Foreskin keratinocyte (primary cell): ENCODE measurements at places on chromosomes 5 and 9.
A peak's percentile ranks its signal among the peaks of the same experiment; 100 is the strongest.

DNA sequence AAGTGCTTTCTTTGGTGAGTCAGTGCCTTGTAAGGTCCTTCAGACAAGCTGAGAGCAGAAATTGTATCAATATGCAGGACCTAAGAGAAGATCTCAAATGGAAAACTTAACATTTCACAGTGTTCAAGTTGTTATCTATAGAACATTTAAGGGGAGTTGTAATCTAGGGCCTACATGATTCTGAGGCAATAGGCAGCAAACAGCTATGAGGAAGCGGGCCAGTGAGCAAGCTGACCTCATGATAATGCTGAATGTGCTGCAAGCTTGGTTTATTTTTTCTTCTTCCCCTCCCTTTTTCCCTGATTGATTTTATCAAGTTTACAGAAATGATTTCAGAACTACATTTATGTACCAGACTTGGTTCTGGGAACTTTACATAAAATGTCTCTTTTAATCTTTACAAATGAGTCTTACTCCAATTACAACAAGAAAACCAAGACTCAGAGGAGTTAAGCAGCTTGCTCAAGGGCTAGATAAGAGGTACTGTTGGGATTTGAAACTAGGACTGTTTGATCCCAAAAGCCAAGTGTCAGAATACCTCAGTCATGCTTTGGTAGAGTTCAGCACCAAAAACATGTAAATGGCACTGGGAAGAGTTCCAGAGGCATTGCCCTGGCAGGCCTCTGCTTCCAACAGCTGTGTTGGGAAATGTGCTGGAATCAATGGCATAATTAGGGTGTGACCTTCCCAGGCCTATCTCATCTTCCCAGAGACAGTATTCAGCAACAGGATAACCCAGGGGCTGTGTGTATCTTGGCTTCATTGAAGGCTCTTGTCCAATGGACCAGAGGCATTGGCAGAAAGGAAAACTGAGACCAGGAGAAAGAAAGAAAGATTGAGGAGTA lies 130.1 kb downstream of the LRRC70 start:
- DNase-seq, result peak; percentile 29

DNA sequence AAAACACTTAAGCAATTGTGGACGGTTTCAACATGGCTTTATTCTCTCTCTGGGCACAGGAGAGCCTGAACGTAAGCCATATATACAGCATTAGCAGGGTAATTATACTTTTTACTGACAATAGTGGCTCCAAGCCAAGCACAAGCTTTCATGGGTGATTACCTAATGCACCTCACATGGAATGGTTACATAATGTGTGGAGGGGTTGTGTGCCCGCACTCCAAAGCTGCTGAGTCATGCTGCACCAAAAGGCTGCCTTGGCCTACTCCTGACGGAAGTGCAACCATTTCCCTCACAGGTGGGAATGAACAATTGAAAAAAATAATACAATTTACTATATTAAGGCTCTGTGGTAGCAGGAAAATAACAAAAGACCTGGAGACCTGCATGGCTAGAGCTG lies 86.5 kb upstream of the ATP10B start:
- DNase-seq, result peak; percentile 64

DNA sequence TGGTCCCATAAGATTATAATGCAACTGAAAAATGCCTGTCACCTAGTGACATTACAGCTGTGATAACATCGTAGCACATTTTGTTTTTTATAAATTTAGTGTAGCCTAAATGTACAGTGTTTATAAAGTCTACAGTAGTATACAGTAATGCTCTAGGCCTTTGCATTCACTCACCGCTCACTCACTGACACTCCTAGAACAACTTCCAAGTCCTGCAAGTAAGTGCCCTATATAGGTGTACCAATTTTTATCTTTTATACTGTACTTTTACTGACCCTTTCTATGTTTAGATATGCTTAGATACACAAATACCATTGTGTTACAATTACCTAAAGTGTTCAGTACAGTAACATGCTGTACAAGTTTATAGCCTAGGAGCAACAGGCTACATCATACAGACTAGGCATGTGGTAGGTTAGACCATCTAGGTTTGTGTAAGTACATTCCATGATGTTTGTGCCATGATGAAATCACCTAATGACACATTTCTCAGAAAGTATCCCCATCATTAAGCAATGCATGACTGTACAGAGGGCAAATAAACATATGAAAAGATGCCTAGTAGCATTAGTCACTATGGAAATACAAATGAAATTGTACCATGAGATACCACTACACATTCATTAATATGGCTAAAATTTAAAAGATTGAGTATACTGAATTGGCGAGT lies 127.6 kb downstream of the TRPM6 start:
- peak; percentile 96 for DNase-seq

GRCh38 chr5:40995801-40996586 lies 75.1 kb downstream of the MROH2B start:
- no peak for DNase-seq

DNA sequence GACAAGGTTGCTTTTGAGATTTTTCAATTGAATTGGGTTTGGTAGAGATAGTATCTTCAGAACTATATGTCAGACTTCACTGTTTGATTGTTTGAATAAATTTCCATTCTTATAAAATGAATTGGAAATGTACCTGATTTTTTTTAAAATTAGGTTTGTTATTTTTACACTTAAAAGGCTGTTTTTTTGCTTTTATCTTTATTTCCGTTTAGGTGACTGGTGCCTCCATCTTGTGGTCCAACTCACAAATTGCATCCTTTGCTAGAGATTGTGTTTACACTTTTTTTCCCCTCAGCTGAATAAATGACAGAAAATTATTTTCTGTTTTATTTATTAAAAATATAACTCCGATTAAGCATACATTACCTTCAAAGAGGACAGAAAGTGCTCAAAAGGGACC lies 15.6 kb downstream of the NDUFAF2 start:
- no peak for DNase-seq

DNA sequence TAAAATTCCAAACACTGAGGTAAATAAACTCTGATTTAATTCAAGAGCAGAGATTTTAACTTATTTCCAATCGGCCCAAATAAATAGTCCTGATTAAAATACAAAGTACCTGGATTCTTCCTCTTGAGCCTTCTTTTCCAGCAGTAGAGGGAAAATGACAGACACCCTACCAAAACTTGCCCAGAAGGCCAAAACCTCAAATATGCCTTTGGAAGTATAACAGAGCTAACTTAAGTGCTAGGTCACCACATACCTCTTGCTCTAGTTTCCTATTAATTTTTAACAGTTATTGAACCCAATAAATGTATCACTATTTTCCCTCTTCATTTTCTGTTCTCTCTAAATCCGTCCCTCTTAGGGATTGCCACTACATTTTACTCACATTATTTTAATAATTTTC lies 1.4 kb downstream of the BAAT start:
- no peak for DNase-seq

GRCh38 chr9:116179568-116179967 lies 26.0 kb downstream of the PAPPA start:
- no peak for DNase-seq

- no peak for DNase-seq
These were observed 33.5 kb downstream of the GNA14 start for GRCh38 chr9:77614645-77615044.
